SJCRH30 (cell line): ENCODE measurements at places on chromosomes 11 and 22.

- no peak for DNase-seq
These were observed 66.8 kb downstream of the THAP12 start for GRCh38 chr11:76313913-76314740.

DNA sequence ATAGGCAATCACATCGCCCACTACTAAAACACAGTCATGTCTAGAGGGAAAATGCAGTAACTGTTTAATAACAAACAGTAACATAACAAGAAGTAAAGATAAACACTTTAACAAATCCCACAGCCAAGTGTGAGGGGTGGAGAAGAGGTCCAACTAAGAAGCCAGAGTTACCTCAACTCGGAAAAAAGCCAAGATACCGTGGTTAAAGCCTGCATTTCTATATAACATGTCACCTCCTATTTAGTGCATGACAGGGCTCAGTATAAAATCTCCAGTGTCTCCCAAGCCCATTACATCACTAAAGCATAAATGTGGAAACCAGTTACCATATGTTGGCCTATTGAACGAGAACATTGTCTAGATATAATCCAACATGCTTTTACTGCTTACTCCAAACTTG lies 281.7 kb downstream of the LRRC4C start:
- DNase-seq, result no peak

DNA sequence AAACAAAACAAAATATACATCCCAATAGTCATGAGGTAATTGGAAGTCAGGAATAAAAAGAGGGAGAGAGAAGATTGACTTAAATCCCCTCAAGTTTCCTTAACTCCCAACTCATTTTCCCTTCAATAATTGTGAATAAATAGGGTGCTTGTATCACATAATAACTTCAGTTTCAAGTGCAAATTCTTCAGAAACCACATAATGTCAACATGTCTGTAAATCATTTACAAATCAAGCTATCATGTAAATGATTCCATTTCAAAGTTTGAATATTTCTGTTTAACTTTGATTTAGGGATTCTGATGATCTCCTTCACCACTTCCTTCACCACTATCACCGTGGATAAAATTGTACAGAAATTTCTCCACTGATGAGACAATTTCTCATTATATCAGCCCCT lies 23.2 kb downstream of the CASP5 start:
- DNase-seq, result no peak

GRCh38 chr11:85854212-85854556 lies 999 bp upstream of the CCDC83 start:
- DNase-seq, result no peak

DNA sequence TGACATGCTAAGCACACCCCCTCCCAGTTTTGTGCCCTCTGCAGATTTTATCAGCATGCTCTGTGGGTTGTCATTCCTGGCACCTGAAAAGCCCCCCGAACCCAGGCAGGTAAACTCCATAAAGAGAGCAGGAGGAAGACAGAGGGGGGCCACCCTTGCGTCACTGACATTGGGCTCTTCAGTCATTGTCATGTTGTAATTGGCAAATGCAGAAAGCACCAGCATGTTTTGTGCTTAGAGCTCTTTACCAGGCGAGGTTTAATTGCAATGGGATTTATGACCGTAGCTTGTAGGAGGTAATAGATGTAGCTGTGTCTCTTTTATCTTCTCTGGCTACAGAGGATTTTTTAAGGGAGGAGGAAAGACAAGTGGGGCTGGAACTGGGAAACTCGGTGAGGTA lies 201.7 kb downstream of the GRIK4 start:
- DNase-seq, result no peak

- peak; percentile 55 for DNase-seq
These were observed 806.7 kb downstream of the NTM start for GRCh38 chr11:132177106-132177505.

DNA sequence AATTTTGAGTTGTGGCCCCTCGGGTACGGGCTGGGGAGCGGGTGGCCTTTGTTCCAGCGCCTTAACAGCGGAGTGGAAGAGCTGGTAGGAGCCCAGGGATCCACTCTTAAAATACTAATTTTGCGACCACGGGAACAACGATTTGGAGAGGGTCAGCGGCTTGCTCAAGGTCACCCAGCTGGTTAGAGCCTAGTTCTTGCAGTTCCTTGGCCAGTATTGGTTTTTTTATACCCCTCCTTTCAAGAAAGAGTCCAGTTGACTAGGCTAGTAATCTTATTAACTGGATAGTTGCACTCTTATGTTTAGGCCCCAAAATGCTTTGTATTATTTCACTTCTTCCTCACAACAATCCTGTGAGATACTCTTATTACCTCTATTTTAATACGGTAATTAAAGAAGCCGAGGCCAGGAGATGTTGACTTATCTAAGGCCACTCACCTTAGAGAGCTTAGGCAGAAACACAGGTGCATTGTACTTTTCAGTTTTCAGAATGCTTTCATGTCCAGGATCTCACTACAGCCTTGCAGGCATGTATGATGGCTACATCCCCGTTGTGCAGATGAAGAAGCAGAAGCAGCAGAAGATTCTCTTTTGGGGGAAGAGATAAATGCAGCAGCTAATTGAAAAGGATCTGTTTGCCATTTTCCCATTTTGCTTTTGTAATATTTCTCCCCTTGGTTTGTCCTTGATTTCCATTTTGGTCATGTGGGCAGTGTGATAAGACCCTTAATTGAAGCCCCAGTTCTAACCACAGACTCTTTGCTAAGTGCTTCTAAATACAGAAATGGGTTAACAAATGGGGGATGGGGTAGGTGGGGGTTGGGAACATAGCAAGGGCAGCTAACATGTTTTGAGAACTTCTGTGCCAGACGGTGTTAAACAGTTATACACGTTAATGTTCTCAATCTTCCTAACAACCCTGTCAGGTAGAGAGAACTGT lies 1.4 kb downstream of the SREBF2 start:
- no peak for DNase-seq

DNA sequence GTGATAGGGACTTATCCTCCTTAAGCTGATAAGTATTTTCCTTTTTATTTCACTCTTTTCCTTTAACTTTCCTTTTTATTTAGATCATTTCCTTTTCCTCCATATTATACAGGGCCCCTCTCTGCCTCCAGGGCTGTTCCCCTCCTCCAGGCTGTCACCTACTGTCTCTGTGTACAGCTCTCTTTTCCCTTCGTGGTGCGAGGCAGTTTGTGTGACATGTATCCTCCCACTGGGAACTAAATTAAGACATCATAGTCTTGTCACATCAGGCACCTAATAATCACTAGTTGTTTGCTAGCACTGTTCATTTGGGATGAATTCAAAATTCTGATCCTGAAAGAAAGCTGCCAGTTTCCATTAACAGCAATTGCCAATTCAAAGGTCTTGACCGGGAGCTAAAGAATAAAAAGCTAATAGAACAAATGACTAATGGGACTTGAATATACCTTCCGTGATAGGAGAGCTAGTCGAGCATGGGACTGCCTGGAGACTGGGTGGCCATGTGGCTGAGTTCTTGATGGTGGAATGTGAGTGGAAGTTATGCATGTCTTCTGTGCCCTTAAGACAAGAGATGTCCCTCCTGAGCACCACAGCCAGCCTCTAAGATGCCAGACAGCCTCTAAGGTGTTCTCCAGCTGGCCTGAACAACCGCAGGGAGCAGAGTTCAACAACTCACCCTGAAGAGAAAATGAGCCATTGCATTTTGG lies 77.7 kb upstream of the LRRC55 start:
- DNase-seq, result no peak

DNA sequence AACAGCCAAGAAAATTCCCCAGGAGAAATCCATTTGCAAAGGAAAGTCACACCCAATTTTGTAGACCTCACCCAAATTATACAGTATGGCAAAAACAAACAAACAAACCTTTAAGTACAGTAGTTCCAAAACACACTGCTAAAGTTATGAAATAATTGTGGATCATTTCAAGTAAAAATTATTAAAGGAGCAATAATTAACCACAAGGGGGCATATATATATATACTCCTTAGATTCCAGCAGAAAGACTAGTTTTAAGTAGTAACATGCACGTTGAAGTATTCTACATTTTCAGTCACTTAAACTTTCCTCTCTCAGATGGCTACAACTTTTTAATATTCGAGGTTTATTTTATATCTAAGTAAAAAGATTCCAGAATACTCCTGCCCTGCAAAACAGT lies 26.8 kb downstream of the RNF141 start:
- no peak for DNase-seq

GRCh38 chr11:117921893-117922292 lies 7.3 kb downstream of the TMPRSS13 start:
- DNase-seq, result no peak

DNA sequence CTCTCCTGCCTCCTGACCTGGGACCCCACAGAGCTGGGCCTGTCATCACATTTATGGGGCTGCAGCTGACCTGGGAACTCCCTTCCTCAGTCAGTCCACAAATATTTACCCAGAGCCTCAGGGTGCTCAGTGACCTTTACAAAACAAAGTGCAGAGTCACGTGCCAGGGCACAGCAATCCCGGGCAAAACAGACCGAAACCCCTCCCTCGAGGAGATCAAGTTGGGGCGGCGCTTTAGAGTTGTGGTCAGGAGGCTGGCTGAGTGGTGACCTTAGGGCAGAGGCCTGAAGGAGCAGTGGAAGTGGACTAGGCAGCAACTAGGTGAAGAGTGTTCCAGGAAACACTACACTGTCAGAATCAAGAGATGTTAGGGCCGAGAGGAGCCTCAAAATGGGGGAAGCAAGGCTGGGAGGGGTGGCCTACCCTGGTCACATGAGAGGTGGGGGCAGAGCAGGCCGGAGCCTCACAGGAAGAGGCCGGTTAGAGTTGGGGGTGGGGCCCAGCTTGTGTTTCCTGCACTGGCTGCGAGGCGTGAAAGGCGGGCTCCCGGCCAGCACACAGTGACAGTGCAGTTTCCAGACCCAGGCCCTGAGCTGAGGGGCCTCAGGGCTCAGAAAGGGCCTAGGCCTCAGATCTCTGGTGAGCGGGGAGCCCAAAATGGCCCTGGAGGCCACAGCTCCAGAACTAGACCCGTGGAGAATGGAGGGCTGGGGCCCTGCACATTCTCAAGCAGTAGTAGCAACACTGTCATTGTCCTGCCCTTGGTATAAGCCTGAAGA lies 3.7 kb upstream of the NEAT1 start:
- DNase-seq, result peak; percentile 96

GRCh38 chr11:48129697-48130395 lies 86.8 kb upstream of the OR4B1 start:
- DNase-seq, result no peak

DNA sequence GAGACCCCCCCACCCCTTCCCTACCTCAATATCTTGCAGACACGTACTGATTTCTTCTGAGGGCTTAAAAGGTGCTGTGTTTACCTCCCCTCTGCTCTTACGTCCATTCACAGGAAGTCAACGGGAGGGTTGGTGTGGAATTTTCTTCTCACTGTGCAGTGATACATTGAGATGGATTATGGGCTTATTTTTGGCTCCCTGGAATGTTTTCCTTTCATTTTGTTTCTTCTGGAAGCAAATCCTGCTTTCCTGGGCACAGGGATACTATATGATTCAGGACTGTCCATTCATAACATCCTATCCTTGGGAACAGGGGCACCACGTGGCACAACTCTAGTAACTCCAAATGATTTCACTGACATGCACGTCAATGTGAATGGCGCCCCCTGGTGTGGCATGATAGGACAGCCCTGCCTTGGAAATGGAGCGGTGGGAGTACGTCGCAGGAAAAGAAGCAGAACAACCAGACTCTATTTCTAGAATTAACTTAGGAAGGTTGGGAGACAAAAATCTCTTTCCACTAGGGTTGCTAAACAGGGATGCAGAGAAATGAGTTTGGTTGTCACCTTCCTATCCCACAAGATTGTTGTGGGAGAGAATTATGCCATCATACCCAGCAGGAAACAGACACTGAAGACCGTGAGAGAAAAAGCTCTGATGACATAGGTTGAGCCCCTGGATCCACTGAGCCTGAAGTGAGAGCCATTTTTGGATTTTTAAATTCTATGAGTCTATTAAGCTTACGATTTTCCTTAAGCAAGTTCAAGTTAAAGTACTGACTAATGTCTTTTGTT lies 146.5 kb upstream of the RAG2 start:
- DNase-seq, result peak; percentile 68

DNA sequence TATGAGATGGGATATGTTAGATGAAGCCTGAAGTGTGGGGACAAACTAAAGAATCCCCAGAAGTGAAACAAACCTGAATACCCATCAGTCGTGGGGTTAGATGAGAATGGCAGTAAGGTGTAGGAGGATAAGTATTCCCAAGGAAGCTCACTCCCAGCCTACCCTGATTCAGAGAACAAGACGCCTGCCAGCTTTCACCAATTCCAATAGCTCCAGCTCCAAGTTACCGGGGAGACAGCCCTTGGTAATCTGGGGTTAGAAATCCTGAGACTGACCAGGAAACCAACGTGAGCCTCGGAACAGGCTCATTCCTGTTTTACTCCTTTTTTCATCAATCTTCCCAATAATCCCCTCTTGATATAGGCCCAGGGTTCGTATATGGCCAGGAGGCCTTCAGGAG lies 46.5 kb downstream of the RPL27A start:
- no peak for DNase-seq

DNA sequence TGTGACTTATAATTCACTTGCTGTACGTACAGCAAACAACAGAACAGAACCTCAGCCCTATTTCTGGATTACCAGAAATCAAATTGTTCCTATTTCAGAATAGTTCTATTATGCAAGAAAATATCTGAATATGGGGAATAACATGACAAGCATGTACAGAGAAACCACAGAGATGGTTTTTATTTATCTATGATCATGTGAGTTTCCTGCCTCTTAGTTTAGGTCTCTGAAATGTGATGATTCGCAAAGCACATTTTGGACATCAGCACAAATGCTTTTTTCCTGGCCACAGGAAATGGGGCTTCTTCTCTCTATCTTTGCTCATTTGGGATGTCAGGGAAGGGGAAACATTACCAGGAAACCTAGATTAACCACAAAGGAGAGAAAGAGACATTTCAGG lies 266.7 kb upstream of the CTSC start:
- DNase-seq, result no peak

GRCh38 chr11:14567064-14567651 lies 47.0 kb upstream of the PSMA1 start:
- DNase-seq, result no peak
